ENCODE measurements at places on chromosomes 11 and 22.

DNA sequence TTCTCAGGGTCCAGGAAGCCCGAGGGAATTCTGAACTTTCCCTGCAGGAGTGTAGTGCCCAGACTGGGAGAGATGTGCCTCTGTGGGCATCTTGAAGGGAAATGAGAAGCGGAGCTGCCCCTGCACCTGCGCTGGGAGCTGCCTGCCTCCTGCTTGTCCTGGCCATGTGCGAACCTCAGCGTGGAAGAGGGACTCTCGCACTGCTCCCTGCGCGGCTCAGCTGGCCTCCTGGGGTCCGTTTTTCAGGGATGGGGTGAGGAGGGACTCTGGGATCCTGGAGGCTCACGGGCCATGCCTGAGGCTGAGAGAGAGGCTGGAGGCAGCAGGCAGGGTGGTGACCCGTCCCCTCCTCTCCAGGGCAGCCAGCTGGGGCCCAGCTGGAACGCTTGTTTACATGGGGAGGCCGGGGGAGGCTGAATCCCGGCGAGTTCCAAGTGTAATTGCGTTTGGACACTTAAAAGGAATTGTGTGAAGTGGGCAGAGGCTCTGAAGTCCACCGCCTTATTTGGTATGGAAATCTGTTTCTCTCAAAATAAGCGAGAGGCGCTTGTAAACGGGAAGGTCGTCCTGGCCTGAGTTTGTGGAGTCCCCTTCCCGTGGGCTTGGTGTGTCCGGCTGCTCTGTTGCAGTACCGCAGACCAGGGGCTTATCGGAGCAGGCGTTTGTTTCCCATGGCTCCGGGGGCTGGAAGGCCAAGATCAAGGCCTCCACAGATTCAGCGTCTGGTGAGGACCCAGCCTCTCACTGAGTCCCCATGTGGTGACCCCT, 1.2 kb upstream of the MRGPRF start:
- no peak for DNase-seq

- DNase-seq = no peak
These were observed 25.0 kb downstream of the MTMR3 start for GRCh38 chr22:29907753-29908515.

GRCh38 chr11:9726321-9727022, 62.6 kb downstream of the SWAP70 start:
- DNase-seq = no peak

GRCh38 chr22:22048981-22049531, 66.5 kb upstream of the TOP3B start:
- no peak for DNase-seq

- no peak for DNase-seq
These were observed 16.7 kb upstream of the CRY2 start for GRCh38 chr11:45830596-45830995.

DNA sequence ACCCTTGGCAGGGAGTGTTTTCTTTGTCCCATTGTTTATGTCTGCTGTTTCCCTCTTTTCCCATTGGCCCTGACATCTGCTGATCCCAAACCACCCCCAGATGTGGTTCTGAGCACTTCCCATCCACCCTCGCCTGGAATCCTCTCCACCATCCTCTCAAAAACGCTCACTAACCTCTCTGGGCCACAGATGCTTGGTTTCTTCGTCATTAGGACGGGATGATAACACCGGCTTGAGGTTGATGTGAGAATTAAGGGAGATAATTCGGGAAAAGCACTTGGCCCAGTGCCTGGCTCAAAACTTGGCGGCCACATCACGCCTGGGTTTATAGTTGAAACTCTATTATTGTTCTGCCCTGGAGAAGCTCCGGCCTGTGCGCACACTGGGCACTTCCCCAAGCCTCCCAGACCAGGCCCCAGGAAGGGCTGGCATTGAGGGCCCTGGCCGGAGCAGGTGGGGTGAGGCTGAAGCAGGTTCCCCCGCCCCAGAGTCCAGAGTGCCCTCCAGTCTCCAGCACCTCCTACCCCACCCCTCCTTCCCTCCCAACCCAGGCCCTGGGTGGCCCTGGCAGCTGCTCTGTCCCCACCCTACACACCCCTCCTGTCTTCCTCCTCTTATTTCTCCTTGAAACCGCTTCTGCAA, 63.7 kb downstream of the CYTH4 start:
- DNase-seq = no peak

GRCh38 chr11:14331476-14332136, 27.4 kb downstream of the RRAS2 start:
- DNase-seq = no peak

DNA sequence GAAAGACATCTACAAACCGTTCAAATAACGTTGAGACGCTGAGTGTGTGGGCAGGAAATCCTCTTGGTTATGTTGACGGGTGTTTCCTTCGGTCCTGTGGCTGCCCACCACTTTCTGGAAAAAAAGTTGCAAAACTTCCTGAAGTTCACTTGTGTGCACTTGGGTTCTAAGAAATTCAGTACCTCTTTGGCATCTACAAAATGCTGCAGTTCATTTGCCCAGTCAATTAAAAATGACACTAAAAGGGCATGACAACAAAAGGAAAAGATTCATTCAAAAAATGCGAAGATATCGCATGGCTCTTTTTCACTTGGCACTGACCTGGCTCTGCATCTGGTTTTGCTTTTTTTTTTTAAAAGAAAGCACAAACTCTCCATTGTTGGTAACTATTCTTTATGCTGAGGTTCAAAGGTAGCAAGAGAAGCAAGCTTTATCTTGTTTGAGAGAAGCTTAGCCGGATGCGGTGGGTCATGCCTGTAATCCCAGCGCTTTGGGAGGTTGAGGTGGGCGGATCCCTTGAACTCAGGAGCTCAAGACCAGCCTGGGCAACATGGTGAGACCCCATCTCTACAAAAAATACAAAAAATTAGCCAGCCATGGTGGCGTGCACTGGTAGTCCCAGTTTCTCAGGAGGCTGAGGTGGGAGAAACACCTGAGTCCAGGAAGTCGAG, 10.6 kb upstream of the XBP1 start:
- DNase-seq = no peak

GRCh38 chr11:134471087-134471715, 59.2 kb upstream of the B3GAT1 start:
- no peak for DNase-seq

- no peak for DNase-seq
These were observed 198.8 kb upstream of the SEZ6L start for GRCh38 chr22:25970374-25970911.

GRCh38 chr22:26321469-26321913, 107.6 kb upstream of the ASPHD2 start:
- DNase-seq = no peak

GRCh38 chr11:6371825-6372224, 18.4 kb upstream of the SMPD1 start:
- DNase-seq = no peak

All from suprapubic skin (tissue), 4 donors.